Fibroblast of skin of abdomen (primary cell): ENCODE measurements at places on chromosomes 7 and 10.

GRCh38 chr10:7696545-7696944 is 6.6 kb upstream of the ITIH2 start:
- no peak for DNase-seq

DNA sequence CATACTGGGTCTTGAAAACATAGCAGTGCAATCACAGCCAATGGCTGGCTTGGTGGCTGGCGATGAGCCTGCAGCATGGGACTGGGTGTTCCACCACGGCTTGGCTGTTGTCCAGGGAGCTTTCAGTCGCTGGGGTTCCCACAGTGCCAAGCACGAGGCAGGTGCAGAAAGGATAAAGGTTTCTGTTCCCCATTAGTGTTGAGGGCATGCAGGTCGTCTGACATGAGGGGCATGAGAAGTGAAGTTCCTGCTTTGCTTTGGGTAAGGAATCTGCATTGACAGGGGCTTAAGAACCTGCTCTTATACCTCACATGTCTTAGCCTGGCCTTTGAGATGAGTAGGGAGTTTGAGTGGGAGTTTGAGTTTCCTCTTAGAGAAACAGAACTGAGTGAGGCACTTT is 9.0 kb upstream of the CFTR start:
- DNase-seq = no peak

- DNase-seq = no peak
Measured at GRCh38 chr7:90706072-90706716, 110.1 kb downstream of the CDK14 start.

- DNase-seq = no peak
Measured at GRCh38 chr10:132129431-132129830, 57.3 kb upstream of the DPYSL4 start.

DNA sequence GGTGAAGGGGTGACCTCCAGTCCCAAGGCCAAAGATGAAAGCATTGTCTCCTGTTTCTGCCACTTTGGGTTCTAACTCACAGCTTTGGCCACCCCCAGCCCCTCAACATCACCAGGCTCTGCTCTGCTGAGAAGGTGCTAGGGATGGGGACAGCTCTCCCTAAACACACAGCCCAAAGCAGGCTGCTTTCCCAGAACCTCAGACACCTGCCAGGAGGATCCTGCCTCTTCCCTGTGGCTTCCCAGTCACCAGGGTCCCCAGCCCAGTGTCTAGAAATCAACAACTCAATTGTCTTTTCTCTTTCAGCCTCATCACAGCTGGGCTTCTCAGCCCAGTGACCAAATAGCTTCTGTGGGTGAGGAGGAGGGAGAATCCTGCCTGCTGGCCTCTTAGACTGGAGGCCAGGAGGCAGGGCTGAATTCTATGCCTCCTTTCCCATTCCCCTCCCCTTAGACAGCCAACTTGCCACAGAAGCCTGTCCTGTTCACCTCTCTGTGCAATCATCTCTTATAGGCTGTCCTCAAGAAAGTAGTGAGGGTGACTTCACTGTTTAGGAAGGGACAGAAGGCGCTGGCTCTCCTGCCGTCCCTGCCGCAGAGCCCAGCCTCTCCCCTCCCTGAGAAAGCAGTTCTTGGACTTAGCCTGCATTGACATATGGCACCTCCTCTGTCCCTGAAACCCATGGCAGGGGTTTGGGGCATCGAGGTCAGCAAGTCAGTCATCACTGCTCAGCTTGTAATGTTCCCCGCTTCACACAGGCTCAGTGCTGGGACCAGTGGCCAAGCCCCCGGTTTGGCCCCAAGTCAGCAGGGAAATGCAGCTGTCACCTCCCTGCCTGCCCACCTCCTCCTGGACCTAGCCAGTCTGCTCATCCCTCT is 3.7 kb downstream of the FGF8 start:
- DNase-seq = no peak

GRCh38 chr7:55131142-55131929 is 112.5 kb downstream of the EGFR start:
- no peak for DNase-seq

DNA sequence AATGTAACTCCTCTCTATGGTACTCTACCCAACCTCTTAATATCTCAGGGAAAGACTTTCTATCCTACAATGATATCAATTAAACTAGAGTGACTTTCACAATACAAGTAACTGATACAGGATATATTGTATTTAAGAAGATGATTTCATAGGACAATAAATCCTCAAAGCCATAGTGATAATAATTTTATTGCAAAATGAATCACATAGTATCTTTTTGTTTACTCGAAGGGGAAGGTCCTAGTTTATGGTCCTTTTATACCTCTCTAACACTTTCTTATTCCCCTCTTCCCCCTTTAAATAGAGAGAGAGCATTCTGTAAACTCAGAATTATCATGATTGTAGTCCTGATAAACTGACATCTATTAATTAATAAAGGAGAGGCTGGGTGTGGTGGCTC is 56.4 kb downstream of the TMEM106B start:
- no peak for DNase-seq

- DNase-seq = no peak
Measured at GRCh38 chr10:42351745-42352144, 286.6 kb downstream of the ZNF33B start.

- no peak for DNase-seq
Measured at GRCh38 chr7:266851-267840, 22.8 kb upstream of the FOXL3 start.

GRCh38 chr7:118179191-118179590 is 4.8 kb upstream of the LSM8 start:
- DNase-seq = no peak

- no peak for DNase-seq
Measured at GRCh38 chr7:103795787-103796186, 193.7 kb downstream of the RELN start.
